ENCODE measurements at places on chromosomes 16 and 17. TPM values are rescaled to one million over a fixed set of nuclear protein-coding genes. Genes with fewer than 3 reads are reported as not detected.

Gene WFDC1
- not detected for polyA plus RNA-seq

Gene FNDC8
- polyA plus RNA-seq = not detected

Gene ENPP7
- polyA plus RNA-seq = not detected

Gene KCNH4
- polyA plus RNA-seq = not detected

Gene ZNF18
- 4.0 TPM for polyA plus RNA-seq

Gene CA7
- polyA plus RNA-seq = not detected

Gene PPP1R9B
- 86.9 TPM for polyA plus RNA-seq

Gene SLC5A11
- polyA plus RNA-seq = not detected

Gene SHCBP1
- 0.45 TPM for polyA plus RNA-seq

Gene IL21R
- 1.0 TPM for polyA plus RNA-seq

Data from CD14-positive monocyte (primary cell).